ENCODE measurements at places on chromosomes 6 and 20.

GRCh38 chr20:31684153-31685015, 38.3 kb downstream of the BCL2L1 start:
- DNase-seq = no peak

- no peak for DNase-seq
Observed at GRCh38 chr20:6348908-6349307, 226.1 kb upstream of the FERMT1 start.

- no peak for DNase-seq
Observed at GRCh38 chr20:35299780-35300179, 7.6 kb upstream of the FAM83C start.

DNA sequence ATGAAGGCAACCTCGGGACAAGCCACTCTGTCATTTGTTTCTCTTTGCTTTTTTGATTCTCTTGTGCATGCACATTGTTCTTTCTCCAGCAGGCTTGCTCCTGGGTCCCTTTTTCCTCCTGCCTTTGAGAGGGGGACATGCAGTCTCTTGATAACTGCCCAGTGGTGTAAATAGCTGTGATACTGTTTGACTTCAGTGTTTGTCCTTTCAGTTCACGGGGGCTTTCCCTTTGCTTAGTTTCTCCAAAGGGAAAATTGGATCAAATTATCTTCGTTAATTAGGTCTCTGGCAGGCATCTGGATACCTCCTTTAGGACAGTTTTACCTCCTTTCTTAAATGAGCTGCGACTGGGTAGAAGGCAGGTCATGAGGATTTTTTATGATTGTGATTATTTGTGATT, 41.5 kb downstream of the RALGAPB start:
- DNase-seq = no peak

GRCh38 chr6:6866656-6867403, 240.9 kb upstream of the RREB1 start:
- no peak for DNase-seq

- no peak for DNase-seq
Observed at GRCh38 chr6:16130437-16130891, 1.6 kb downstream of the MYLIP start.

- DNase-seq = no peak
Observed at GRCh38 chr6:88616380-88616779, 347.0 kb downstream of the RNGTT start.

- no peak for DNase-seq
Observed at GRCh38 chr6:56760842-56761241, 118.2 kb upstream of the DST start.

GRCh38 chr6:139257821-139258398, 33.9 kb downstream of the TXLNB start:
- DNase-seq = no peak

- no peak for DNase-seq
Observed at GRCh38 chr6:3549314-3549940, 92.6 kb upstream of the SLC22A23 start.

- DNase-seq = no peak
Observed at GRCh38 chr20:51584116-51584515, 41.6 kb upstream of the NFATC2 start.

DNA sequence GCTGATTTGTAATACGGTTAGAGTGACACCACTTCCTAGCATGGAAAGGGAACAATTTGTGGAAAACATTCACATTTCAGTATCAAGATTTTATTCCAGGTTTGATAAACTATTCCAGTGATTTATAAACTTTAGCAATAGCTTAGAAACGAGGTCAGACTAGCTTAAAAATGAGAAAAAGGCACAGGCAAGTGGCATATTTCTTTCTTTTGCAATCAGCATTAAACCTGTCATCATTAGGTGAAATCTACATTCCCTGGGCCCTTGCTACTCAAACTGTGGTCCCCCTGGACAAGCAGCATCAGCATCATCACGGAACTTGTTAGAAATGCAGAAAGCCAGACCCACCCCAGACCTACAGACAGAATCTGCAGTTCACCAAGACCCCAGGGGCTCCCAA, 29.9 kb downstream of the TBC1D7 start:
- no peak for DNase-seq

GRCh38 chr6:52893803-52894202, 15.7 kb downstream of the GSTA3 start:
- no peak for DNase-seq

- DNase-seq = no peak
Observed at GRCh38 chr6:36809941-36810803, 29.1 kb downstream of the CPNE5 start.

DNA sequence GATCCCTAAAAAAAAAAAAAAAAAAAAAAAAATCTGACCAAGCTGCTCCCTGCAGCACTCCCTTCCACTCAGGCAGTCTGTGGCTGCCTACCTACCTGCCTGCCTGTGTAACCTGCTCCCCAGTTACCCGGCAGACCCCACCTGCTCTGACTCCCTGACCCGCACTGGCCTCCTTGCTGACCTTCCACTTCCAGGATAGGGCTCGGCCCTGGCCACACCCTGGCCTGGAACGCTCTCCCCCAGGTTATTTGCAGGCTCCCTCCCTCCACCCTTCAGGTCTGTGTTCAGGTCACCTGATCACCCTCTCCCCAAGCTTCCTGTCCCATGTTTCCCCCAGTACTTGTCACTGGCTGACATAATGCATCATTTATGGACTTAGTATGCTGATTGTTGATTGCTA, 134.3 kb downstream of the SLC23A2 start:
- no peak for DNase-seq

GRCh38 chr20:62405108-62405980, 1.7 kb downstream of the CABLES2 start:
- DNase-seq = no peak

- peak; percentile 8 for DNase-seq
Observed at GRCh38 chr6:131061041-131061750, 1.8 kb downstream of the EPB41L2 start.

DNA sequence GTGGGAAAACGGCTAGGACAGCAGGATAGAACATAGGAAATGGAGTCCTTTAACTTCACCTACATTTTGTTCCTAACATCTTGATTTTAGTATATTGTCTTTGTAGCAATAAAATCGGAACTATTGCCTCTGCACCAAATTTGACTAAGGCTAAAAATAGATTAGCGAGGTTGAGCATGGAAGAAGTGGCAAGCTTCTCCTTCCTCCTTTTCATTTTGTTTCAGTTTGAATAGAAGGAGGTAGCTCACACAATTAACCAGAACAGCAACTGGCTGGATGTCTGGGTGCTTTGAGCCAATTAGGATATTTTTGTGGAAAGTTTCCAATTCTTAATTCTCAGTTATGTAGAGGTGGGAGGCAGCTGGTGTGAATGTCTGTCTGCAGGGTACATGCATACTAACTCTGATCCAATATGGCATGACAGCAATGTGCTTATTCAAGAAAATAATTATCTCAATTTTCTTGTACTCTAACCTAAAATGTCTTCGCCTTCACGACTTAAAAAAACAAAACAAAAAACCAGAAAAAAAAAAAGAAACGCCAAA, 3.1 kb upstream of the HECA start:
- DNase-seq = peak; percentile 47

GRCh38 chr6:36414481-36414880, 27.0 kb upstream of the ETV7 start:
- DNase-seq = no peak

- no peak for DNase-seq
Observed at GRCh38 chr20:46357030-46357514, 48.8 kb upstream of the CDH22 start.

GRCh38 chr6:75377386-75377785, 92.8 kb upstream of the TMEM30A start:
- DNase-seq = no peak

- no peak for DNase-seq
Observed at GRCh38 chr6:45982280-45983036, 33.2 kb downstream of the CLIC5 start.

DNA sequence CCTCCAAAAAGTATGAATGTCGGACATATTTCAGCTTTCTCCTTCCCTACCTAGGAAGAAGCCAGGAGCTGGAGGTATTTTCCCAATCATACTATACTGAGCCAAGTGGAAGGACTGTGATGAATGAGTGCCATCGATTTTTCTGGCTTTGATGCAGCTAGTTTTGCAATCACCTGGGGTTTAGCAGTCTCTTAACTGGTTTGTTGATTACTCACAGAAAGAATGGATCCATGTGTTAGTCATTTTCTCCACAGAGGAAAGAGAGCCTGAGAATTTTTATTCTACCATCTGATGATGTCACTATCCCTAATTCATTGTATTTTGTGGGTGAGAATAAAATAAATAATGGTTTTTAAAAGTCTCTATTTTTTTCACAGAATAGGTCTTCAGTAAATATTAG, 282.9 kb upstream of the RNF217 start:
- DNase-seq = no peak

DNA sequence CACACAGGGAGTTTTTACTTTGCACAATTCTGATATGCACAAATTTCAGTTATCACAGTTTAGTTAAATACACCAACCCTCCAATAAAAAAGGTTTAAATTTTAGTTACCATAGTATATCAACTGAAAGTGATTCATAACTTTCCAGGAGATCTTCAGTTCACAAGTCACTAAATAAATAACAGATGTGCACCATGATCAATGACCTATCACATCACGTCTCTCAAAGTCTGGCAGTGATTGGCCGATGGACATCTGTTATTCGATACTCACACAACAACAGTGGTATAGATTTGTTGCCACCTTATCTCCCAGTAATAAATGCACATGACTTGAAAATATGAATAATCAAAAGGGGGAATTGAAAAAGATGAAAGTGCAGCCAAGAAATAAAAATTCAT, 66.8 kb upstream of the PTCHD4 start:
- no peak for DNase-seq

GRCh38 chr6:78062993-78063392, 410.2 kb downstream of the MEI4 start:
- no peak for DNase-seq

DNA sequence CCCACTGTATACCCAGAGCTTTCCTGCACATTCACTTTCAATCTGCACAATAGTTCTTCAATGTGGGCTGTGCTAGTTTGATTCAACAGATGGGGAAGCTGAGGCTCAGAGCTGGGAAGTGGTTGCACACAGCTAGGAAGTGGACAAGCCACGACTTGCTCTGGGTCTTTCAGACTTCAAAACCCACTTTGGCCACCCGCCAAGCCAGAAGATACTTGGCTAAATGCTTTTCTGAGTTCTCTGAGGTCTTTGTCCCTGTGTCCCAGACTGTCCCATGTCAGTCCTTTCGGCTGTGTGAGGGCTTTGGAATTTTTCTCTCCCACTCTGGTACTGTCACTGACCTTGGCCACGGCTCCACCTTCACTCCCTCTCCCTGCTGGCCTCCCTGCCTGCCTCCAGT, 10.6 kb downstream of the PDYN start:
- no peak for DNase-seq

DNA sequence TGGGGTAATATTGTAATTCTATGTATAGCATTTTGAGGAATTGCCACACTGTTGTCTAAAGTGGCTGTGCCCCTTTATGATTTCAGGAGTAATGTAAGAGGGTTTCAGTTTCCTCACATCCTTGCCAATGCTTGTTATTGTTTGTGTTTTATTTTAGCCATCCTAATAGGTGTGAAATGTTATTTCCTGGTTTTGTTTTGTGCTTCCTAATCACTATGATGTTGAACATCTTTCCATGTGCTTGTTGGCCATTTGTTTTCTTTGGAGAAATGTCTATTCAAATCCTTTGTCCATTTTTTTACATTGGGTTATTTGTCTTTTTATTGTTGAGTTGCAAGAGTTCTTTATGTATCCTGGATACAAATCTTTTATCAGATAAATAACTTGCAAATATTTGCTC, 97.3 kb upstream of the MLIP start:
- no peak for DNase-seq

GRCh38 chr6:135938576-135939207, 87.2 kb downstream of the PDE7B start:
- DNase-seq = peak; percentile 43

GRCh38 chr6:30685157-30686008, 1.1 kb downstream of the PPP1R18 start:
- peak; percentile 39 for DNase-seq

GRCh38 chr20:11686820-11687543, 230.7 kb upstream of the BTBD3 start:
- DNase-seq = no peak

- peak; percentile 59 for DNase-seq
Observed at GRCh38 chr6:41073968-41074691, 1.4 kb downstream of the NFYA start.

DNA sequence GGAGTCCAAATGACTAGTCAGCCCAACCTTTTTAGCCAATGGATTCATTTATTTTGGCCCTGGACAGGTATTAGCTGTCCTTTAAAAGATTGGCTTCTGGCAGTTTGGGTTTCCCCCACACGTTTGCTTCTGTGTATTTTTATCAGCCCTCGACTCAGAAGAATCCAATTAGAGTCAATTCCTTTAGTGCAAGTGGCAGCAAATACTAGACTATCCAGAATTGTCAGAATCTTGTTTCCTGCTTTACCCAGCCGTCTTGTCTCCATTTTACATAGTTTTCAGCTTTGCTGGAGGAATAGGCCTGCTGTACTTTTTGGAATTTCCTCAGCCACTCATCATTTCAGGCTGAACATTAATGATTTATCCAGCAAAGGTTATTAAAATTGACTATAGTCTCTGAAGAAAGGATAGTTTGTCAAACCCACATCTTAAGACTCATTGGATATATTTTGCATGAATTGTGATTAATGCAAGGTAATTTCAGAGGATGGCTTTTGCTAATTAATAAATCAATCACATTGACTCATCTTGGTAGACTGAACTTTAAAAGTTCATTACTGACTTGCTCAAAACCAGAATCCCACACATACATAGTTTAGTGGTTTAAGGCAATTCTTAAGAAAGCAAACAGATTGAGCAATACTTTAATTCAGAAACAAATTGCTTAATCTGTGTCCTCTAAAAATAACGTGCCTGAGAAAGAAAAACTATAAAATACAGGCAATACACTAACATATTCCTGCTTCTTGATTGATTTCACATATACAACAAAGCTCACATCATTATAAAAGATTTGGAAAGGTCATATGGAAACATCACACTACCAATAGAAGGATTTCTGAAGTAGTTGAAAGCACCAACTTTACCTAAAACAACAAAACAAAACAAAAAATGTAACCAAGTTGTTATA, 62.9 kb upstream of the ZNF217 start:
- DNase-seq = no peak

GRCh38 chr20:15976047-15976736, 597.1 kb downstream of the KIF16B start:
- no peak for DNase-seq

DNA sequence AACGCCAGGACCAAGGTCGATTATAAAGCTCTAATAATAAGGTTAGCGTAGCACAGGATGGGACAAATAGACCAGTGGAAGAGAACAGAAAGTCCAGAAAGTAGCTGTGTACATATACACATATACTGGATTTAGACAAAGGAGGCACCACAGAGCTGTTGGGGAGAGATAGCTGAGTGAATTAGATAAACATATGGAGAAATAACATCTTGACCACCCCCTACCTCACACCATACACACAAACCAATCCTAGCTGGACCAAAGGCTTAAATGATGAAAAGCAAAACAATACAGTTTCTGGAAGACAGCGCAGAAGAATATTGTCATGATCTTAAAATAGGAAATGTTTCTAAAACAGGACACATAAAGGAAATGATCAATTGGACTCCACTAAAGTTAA, 112.9 kb downstream of the PXDC1 start:
- DNase-seq = no peak

Measured in Kasumi-1 (cell line).